NCI-H1092 treated with DMSO at 0.1 percent for 48 hours (cell line): ENCODE measurements at places on chromosomes 13 and 19.

DNA sequence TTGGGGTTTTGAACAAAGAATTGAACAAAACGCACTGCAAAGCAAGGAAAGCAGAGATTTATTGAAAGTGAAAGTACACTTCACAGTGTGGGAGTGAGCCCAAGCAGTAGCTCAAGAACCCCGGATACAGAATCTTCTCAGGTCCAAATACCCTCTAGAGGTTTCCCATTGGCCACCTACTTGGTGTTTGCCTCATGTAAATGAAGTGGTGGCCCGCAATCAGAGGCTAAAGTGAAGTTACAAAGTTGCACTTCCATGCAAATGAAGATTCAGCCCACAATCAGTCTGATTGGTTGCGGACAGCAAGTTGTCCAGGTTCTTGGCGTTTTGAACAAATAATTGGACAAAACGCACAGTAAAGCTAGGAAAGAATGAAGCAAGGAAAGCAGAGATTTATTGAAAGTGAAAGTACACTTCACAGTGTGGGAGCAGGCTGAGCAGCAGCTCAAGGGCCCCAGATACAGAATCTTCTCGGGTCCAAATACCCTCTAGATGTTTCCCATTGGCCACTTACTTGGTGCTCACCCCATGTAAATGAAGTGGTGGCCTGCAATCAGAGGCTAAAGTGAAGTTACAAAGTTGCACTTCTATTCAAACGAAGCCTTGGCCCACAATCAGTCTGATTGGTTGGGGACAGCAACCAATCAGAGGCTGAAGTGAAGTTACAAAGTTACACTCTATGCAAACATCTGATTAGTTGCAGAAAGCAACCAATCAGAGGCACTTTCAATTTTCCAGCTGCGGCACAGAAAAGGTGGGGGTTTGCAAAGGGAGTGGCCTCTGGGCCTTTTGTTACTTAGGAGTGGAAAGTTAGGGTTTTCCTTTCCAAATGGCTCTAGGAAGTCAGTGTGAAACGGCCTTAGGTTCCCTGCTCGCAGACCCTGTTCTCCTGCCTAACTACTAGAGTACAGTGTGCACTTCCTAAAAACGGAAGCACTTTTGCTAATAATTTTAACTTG, 4.8 kb upstream of the TM9SF2 start:
- DNase-seq = no peak

DNA sequence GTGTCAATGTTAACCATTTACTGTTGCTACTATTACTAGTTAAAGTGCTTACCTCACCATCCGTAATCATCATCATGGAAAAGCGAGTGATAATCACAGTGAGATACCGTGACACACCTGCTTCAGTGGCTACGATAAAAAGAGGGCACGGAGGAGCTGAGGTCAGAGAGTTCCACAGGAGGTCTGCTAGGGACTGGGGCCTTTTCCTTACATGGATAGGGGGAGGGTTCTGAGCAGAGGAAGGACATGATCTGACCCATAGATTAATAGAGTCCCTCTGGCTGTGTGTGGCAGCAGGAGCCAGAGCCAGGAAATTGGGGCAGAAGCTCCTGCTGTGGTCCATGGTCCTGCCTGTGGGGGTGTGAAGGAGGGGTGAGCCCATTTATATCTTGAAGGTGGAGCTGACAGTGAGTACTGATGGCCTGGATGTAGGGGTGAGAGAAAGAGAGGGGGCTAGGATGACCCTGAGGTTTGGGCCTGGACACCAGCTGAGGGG, 136.7 kb downstream of the SIPA1L3 start:
- no peak for DNase-seq

DNA sequence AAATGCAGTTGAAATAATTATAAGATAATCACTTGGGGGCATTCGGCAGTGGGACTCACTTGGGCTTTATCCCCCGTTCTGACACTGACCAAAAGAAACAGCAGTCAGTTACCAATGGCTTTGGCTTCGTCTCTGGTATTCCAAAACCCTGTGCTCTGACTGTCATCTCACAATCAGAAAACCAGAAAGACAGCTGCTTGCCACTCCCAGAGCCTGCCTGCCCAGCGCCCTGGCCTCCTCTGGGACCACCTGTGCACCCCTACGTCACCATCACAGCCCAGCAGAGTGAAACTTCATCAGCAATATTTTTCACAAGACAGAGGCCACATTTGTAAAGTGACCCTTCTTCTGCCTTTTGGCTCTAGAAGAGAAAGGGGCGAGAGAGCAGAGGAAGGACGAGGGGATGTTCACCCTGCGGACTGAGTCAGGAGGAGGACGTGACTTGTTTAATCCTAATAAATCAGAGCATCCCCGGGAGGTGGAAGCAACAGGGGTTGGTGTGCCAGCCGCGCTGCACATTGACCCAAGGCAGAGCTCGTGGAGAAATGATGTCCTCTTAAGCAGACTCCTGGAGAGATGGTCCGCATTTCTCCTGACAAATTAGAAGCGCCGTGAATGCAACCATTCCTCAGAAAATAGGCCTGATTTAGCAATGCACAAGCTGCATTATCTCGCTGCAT, 397.8 kb upstream of the ZNF507 start:
- no peak for DNase-seq

DNA sequence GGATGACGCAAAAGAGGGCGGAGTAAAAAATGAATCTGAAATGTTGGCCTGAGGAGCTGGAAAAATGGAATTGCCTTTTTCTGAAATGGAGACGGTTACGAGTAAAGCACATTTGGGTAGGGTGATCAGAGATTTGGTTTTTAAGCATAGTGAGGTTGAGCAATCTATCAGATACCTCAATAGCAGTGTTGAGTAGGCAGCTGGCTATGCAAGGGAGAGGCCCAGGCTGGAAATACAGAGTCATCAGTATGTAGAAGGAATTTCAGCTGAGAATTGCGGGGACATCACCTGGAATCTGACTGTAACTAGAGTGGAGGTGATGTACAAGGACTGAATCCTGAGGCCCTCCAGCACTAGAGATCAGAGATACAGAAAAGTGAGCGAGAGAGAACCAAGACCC, 224.8 kb downstream of the LMO7 start:
- no peak for DNase-seq

DNA sequence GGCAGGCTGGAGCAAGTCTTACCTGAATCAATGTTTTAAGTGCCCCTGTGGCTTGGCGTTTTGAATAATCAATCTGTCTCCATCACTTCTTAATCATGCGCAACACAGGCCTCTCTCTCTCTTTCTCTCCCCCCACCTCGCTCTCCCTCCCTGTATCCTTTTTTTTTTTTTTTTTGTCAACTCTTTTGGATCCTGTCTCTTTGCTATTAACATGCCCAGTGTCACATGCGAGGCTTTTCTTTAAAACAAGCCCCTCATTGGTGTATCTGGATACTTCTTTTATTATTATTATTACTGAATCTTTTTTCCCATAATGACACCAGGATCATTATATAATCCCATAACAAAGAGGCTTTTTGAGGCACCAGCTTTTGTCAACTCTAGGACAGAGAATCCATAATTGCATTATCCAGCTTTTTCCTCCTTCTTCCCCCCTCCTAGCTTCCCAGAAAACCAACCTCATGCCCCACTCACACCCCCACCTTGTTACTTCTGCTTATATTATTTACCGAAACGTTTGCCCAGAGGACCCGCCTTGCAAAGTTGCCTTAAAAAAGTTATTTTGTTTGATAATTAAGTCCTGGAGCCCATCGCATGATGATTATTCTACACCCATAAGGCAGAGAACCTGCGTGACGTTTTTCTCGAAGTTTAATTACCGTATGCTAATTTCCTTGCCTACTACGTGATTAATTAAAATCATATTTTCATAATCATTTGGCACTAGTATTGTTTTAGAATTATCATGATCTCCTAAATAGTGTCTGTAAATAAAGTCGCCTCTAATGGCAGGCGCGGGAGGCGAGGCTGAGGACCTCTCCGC, 148.1 kb upstream of the ZNF536 start:
- DNase-seq = no peak
